ENCODE measurements at places on chromosomes 1 and 21. TPM values are rescaled to one million over a fixed set of nuclear protein-coding genes. Genes with fewer than 3 reads are reported as not detected.

FCRL2 gene
- 0.55 TPM for total RNA-seq

GRCh38 chr21:45836694-45837670 is 144.6 kb upstream of the COL6A1 start:
- DNase-seq = no peak
- H3K36me3 ChIP-seq = no peaks in the 10 kb centered on the region
- H3K4me3 ChIP-seq = no peak overlapping the region
- H3K27me3 ChIP-seq = no peaks in the 10 kb centered on the region
- no peak overlapping the region for H3K27ac ChIP-seq
- H3K4me1 ChIP-seq = no peaks in the 10 kb centered on the region

- no peaks in the 10 kb centered on the region for H3K27me3 ChIP-seq
- peaks cover 52% of the 10 kb centered on the region for H3K4me1 ChIP-seq
- no peak for DNase-seq
- no peak overlapping the region for H3K4me3 ChIP-seq
- H3K27ac ChIP-seq = no peak overlapping the region
- peaks cover 8% of the 10 kb centered on the region for H3K36me3 ChIP-seq
Observed at GRCh38 chr1:150555198-150555970, 6.2 kb downstream of the ADAMTSL4 start.

SFT2D2 gene
- 47.7 TPM for total RNA-seq

GRCh38 chr1:197948926-197949899 is 32.0 kb downstream of the LHX9 start:
- H3K36me3 ChIP-seq = no peaks in the 10 kb centered on the region
- H3K4me3 ChIP-seq = no peak overlapping the region
- no peak for DNase-seq
- H3K4me1 ChIP-seq = no peaks in the 10 kb centered on the region
- H3K27me3 ChIP-seq = no peaks in the 10 kb centered on the region

- peaks cover 9% of the 10 kb centered on the region for H3K36me3 ChIP-seq
- H3K27ac ChIP-seq = no peak overlapping the region
- no peaks in the 10 kb centered on the region for H3K4me1 ChIP-seq
- no peak for DNase-seq
- no peak overlapping the region for H3K4me3 ChIP-seq
- H3K27me3 ChIP-seq = no peaks in the 10 kb centered on the region
Observed at GRCh38 chr1:44316231-44316759, 38.8 kb downstream of the ERI3 start.

HAO2 gene
- not detected for total RNA-seq

PRR9 gene
- total RNA-seq = not detected

DNA sequence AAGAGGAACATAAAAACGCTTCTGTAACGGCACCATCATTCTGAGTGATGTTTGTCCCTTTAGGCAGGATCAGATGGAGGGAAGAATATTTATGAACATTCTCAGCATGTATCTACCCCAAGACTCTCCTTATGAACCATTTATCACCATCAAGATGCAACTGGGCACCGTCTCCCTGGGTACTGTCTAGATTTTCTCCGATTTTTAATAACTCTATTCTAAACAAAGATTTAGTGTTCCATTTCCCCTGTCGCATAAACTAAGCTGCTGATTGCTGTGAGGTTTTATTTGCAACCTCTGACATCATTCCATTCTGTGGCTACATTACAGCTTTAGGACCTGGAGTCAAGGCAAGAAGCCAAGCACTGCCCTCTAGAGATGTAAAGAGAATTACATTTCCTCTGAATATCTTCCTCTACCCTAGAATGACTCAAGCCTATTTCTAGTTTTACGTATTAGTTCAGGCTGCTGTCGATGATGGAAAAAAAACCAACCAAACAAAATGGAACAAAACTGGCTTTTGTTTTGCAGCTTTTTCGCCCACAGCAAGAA is 130.1 kb upstream of the MAP1LC3C start:
- H3K27me3 ChIP-seq = no peaks in the 10 kb centered on the region
- no peak overlapping the region for H3K27ac ChIP-seq
- no peak overlapping the region for H3K4me3 ChIP-seq
